Esophagus squamous epithelium (tissue), 5 donors: ENCODE measurements at places on chromosomes 2 and 18.

DNA sequence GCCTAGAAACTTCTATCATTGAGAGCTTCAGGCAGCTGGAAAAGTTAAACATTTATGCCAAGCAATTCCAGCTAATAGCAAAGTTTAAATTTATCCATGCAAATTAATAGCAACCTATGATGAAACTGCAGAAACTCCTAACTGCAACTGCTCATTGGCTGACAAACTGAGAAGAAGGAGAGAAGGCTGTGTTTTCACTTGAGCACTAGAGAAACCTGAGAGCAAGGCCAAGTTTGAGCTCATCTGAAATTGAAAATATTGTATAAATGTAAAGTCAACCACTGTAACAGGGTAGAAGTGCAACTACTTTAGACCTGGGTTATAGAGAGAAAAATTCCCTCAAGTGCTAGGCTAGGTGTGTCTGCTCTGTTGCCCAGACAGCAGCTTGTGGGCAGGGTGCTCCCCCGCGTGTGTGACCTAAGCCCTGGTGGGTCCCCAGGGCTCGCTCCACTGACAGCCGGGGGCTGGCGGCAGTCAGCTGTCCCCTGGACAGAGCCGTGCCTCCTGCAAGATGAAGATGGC is 50.2 kb downstream of the CABYR start:
- no peak for DNase-seq

DNA sequence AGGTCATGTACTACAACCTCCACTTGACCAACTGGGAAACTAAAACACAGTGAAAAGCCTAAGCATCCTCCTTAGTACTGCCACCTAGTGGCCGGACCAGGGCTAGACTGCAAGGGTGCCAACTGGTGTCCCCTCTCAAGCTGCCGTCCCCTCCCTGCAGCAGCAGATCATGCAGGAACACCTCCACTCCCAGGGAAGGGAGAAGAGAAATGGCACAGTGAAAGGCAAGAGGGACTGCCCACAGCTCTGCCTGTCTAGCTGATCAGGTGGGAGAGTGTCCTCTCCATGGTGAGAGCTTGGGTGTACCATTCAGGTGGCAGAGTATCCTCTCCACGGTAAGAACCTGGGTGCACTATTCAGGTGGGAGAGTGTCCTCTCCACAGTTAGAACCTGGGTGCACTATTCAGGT is 78.1 kb downstream of the AAK1 start:
- DNase-seq = no peak

DNA sequence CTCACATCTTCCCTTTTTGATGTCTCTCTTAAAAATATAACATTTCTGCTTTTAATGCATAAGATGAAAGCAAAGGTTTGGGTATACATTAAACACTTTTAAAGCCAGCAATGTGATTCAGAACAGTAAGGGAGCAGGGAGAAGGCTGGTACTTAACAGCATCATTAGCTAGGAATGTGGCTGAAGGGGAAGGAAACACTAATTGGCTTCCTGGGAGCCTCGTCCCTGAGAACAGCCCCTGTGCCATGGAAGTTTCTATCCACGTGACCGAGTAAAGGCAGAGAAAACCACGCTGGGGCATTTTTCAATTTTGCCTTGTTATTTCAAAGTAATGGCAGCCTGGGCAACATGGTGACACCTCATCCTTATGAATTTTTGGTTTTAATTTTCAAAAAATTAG is 109.2 kb upstream of the GPC1 start:
- no peak for DNase-seq

- DNase-seq = no peak
Measured at GRCh38 chr2:191894681-191895147, 47.8 kb upstream of the CAVIN2 start.

DNA sequence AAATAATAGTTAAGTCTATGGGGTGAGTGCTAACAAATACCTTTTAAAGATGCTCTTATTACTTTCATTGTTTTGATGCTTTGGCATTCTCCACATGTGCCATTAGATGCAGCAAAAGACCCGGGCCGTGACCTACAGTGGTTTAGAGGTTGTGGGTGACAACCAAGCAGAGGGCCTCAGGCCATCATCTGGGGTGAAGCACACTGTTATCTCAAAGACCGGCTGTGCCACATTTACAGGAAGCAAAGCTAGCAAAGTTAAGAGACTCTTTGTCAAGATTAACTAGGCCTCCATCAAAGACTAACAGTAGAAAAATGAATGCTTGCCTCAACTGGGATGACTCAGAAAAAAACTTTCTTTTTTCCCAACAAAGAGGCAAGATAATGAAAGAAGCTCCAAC is 695.3 kb downstream of the SATB2 start:
- DNase-seq = no peak

GRCh38 chr2:192042126-192042525 is 152.6 kb downstream of the TMEFF2 start:
- DNase-seq = no peak

DNA sequence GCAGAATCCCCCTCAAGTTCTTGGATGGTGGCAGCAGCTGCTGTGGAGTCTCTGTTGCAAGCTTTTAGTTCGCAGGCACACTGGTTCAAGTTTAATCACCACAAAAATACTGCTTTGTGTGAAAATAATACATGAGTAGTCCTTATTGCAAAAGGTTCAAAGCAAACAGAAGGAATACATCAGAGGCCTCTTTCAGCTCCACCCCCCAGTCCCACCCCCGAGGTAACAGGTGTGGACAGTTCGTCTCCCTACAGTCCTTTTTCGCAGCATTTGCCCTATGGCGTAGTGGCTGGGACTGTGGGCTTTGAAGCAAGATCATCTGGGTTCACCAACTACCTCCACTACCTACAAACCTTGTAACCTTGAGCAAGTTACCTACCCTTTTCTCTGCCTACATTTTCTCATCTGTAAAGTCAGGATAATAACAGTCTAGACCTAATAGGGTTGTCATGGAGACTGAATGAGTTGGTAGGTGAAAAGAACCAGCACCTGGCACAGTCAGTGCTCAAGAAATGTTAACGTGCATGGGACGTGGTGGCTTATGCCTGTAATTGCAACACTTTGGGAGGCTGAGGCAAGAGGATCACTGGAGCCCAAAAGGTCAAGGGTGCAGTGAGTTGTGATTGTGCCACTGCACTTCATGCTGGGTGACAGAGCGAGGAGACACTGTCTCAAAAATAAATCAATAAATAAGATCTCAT is 61.7 kb downstream of the TCF7L1 start:
- no peak for DNase-seq

- DNase-seq = no peak
Measured at GRCh38 chr2:17765398-17765797, 11.5 kb downstream of the GEN1 start.

DNA sequence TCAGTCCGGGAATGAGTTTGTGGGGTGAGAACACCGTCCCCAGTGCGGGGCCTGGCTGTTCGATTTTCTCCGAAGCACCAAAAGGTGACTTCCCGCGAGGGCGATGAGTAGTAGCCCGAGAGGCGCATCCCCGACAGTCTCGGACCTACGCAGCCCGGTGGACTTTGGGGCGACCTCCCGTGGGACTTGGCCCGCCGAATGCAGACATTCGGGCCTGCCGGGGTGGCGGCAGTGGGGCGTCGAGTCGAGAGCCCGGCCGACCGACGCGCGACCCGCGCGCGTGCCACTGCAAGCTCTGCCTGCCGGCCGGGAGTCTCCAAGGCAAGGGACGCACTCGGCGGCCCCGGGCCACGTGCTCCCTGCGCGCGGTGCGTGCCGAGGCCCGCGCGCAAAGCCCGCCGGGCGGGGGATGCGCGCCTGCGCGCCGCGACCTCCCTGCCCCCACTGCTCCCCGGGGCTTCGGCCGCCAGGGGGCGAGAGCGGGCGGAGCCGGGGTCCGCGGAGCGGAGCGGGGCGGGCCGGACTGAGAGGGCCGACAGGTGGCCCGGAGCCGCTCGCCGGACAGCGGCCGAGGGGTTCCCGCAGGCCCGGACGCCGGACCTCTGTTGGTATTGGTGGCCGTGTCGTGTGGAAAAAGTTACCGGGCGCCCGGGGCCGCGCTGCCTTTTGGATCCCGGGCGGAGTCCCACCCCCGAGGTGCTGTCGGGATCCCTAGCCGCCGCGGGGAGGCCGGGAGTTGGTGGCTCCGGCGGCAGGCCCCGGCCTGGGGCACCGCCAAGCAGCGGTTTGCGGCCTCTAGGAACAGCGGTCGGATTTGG is 1.9 kb downstream of the PTMA start:
- DNase-seq = no peak

DNA sequence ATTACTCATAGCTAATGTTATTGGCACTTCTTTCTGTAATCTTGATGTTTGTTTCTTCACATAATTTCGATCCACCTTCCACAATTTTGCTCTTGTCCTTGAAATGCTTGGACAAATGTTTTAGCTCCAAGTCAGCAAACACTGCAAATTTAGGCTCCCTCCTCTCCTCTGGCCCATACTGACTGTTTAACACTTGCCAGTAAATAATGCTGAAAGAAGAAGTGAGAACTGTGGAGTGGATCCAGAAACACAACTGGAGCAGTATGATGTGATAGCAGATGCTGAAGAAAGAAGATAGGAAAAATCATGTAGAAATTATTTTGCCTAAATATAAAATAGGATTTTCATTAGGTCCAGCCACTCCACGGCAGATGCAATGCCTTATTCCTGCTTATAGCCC is 415.0 kb upstream of the GYPC start:
- no peak for DNase-seq

DNA sequence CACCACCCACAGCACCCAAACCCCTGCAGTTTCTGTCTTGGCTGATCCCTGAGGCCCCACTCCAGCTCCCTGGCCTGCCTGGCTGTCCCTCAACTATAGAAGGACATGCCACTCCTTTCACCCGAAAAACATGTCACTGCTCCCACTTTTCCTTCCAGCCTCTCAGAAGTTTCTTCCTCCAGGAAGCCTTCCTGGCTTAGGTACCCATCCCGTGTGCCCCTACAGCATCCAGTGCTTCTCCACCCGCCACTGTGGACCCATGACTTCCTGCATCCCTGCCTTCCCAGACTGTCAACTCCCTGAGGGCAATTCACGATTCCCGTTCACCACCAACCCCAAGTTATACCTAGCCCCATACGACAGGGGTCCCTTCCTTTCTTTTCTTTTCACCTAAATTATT is 21.5 kb downstream of the ARID5A start:
- no peak for DNase-seq

GRCh38 chr18:78518805-78519204 is 460.8 kb upstream of the SALL3 start:
- no peak for DNase-seq

DNA sequence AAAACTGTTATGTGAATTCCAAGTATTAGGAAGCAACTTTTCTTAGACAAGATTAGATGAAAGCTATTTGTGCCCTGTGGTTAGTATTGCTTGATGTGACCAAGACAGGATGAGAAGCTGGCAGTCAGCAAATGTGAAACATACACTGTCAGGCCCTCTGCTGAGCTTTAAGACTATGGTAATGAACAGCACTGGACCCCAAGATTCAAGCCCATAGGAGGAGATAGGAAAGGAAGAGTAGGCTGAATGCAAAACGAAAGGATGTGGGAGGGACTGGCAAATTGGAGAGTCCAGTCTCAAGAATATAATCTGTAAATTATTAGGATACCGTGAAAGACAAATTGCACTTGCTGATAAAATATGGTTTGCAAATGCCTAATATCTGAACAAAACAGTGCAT is 16.4 kb downstream of the BZW1 start:
- no peak for DNase-seq

DNA sequence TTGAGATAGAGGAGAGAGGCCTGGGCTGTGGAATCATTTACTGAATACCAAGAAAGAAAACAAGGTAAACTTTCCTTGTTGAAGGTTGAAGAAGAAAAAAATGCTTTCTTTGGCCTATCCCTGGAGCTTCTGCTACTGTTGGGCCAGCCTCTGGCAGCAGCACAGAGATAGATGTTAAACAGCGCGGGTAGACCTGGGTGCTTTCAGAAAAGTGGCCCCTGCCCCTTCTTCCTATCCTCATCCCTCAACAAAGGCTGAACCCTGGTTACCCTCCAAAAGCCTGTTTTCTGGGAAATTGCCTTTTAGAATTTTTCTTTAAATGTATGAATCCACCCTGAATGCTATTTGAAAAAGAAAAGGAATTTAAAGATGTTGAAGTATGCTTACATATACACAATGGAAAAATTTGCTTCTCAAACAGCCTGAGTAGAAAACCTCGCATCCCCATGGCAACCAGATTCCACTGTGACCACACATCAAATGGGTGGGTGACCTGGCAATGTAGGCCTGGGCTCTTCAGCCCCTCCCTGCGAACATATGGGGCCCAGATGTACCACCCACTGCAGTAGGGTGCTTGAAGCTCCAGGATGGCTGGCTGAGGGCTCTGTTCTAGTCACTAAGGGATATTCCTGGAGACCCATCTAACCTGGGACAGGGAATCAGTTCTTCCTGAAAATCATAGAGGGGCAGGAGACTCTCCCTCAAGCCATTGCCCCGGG is 23.4 kb upstream of the CHRNA1 start:
- no peak for DNase-seq

GRCh38 chr18:36183033-36183432 is 4.3 kb upstream of the MOCOS start:
- DNase-seq = no peak

DNA sequence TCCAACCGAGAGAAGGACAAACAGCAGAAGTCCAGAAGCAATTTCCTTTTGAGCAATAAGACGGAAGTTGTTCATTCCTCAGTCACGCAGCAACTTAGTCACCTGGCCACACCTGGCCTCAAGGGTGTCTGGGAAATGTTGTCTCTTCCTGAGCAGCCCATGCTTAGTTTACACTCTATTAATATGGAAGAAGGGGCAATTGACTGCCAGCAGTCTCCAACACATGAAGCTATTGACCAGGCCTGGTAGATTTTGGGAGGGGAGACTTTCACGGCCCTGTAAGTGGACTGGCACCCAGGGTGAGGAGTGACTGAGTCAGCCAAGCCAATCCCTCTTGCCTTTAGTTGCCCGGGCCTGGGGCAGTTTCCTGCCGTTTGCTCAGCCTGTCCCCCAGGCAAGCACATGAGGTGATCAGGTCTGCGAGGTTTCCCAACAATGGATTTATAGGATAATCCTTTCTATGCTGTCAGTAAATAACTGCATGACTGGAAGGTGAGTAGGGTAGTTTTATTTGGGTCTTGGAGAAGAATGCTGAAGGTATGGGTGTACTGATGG is 43.8 kb upstream of the PPP4R1 start:
- DNase-seq = no peak

- DNase-seq = no peak
Measured at GRCh38 chr2:196640031-196640548, 575 bp downstream of the CCDC150 start.

DNA sequence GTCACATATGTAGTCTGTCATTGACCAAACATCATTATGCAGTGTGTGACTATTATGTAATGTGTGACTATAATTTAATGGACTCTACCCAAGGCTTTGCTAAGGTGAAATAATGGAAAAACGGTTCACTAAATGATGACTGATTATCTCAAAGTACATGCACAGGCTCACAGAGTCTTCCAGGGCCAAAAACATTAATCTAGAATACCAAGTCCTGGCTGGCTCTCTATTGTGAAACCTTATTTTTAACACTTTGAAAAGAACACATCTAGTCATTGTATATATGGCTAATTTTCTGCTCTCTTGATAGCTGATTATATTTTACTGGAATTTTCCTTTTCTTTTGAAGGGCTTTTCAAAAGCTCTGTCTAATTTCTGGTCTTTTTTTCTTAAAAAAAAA is 102.9 kb upstream of the THUMPD2 start:
- no peak for DNase-seq
